ENCODE measurements at places on chromosomes 5 and 9.

- no peak for DNase-seq
Measured at GRCh38 chr9:90827181-90827871, 25.7 kb downstream of the SYK start.

DNA sequence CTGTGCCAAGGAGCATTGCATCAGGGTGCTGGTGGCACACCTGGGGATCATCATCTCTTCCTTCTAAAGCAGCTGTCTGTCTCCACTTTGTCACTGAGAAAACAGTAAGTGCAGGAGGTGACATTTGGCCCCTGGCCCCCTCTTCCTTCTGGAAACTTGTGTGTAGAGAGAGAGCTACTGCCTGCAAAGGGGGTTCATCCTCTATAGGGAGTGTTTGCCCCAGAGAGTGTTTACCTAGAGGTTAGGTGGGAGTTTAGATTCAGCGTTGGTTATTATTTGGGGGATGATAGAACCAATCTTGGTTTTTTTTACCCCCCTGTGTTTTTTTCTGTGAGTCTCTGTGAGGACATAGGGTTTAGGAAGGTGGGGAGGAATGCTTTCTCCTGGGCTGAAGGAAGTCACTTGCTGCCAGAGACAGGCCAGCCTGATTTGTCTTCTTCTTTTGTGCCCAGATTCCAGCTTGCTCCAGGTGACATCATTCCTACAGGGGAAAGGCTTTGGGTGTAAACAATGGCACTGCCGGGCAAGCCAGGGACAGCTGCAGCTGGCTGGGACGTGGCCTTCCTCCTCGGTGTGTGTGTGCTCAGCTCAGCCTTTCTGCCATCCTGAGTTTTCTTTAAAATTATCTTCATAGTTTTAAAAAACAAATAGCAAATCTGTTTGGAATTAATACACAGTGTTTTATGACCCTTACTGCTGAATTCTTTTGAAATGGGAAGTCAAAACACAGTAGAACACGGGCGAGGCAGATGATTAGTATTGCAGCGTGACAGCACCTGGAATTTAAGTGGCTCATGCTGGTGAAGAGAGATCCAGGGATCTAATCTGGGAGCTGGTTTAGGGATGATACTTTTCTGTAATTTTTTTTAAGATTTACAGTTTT, 24.5 kb downstream of the PRRC2B start:
- DNase-seq: peak; percentile 47

DNA sequence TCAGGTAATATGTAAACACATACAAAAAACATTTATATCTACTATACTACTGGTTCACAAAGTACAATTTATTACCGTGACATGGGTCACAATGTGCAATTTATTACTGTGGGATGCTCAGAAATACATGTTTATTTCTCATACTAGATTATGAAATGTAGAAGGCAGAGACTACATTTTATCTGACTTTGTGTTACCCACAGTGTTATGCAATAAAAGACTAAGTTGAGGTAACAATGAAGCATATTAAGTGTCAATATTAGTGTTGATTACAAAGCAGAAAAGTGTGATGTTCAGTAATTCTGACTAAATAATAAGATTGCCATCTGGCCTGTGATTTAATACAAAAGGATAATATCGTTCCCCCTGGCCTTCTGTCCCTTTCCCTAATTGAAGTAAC, 42.4 kb downstream of the CPLANE1 start:
- DNase-seq: no peak

DNA sequence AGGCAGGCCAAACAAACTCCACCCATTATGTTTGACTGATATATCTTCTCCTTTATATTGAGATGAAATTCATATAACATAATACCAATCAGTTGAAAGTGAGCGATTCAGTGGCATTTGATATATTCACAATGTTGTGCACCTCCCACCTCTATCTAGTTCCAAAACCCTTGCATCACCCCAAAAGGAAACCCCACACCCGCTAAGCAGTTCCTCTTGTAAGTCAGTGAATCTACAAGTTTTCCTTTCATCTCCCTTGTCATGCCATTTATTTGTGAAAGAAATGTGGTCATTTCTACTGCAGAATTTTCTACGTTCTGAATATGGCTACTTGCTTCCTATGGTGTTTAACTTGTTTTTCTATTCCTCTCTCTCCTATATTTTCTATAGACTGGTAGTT, 99.4 kb upstream of the PTPN3 start:
- DNase-seq: no peak

- DNase-seq: no peak
Measured at GRCh38 chr9:130898552-130898852, 1.9 kb upstream of the QRFP start.

- DNase-seq: no peak
Measured at GRCh38 chr9:92525306-92525705, 10.5 kb downstream of the ECM2 start.

DNA sequence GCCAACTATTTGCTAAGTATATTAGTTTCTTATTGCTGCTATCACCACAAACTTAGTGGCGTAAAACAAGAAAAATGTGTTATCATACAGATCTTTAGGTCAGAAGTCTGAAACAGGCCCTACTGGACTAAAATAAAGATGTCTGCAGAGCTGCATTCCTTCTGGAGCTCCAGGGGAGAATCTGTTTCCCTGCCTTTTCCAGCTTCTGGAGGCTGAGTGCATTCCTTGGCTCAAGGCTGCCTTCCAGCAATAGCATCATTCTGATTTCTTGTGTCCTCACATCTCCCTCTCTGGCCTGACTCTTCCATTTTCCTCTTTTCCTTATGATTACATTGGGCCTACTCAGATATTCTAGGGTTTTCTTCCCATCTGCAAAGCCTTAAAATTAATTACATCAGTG, 15.9 kb downstream of the MAN2A1 start:
- DNase-seq: no peak

GRCh38 chr5:110956280-110956912, 115.1 kb upstream of the TSLP start:
- DNase-seq: no peak

GRCh38 chr5:95591490-95591901, 28.4 kb upstream of the GPR150 start:
- no peak for DNase-seq

- DNase-seq: peak; percentile 19
Measured at GRCh38 chr5:73564675-73565074, 764 bp downstream of the ANKRA2 start.

GRCh38 chr5:57327561-57328367, 153.9 kb downstream of the GPBP1 start:
- DNase-seq: no peak

GRCh38 chr9:89077519-89077918, 86.3 kb downstream of the S1PR3 start:
- peak; percentile 28 for DNase-seq

DNA sequence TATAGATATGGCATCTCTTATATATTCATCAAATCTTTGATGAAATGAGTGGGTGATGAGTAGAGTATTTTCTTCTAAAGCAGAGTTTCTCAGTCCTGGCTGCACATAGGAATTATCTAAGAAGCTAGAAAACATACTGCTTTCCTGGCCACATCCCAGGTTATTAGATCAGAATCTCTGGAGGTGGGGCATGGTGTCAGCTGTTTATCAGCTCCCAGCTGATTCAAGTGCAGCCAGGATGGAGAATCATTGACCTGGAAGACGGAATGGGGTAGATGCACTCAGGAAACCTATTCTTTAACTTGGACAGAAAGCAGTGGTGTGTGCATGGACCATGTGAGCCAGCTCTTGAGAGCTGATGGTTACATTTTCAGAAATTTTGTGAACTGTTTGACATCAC, 108.1 kb upstream of the IL6ST start:
- no peak for DNase-seq

DNA sequence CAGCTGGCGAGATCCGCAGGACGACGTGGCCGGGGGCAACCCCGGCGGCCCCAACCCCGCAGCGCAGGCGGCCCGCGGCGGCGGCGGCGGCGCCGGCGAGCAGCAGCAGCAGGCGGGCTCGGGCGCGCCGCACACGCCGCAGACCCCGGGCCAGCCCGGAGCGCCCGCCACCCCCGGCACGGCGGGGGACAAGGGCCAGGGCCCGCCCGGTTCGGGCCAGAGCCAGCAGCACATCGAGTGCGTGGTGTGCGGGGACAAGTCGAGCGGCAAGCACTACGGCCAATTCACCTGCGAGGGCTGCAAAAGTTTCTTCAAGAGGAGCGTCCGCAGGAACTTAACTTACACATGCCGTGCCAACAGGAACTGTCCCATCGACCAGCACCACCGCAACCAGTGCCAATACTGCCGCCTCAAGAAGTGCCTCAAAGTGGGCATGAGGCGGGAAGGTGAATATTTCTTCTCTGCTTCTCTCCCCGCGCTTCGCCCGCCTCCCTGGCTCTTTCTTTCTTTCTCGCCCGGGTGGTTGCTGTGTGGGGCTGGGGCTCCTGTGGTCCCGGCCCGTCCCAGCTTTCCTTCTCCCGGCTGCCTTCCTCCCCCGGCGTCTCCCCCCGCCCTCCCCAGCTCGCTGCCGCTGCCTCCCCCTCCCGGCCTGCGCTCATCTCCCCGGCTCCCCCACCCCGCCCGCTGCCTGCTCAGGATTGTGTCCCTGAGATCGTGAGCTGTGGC, 2.2 kb downstream of the NR2F1 start:
- DNase-seq: peak; percentile 38

DNA sequence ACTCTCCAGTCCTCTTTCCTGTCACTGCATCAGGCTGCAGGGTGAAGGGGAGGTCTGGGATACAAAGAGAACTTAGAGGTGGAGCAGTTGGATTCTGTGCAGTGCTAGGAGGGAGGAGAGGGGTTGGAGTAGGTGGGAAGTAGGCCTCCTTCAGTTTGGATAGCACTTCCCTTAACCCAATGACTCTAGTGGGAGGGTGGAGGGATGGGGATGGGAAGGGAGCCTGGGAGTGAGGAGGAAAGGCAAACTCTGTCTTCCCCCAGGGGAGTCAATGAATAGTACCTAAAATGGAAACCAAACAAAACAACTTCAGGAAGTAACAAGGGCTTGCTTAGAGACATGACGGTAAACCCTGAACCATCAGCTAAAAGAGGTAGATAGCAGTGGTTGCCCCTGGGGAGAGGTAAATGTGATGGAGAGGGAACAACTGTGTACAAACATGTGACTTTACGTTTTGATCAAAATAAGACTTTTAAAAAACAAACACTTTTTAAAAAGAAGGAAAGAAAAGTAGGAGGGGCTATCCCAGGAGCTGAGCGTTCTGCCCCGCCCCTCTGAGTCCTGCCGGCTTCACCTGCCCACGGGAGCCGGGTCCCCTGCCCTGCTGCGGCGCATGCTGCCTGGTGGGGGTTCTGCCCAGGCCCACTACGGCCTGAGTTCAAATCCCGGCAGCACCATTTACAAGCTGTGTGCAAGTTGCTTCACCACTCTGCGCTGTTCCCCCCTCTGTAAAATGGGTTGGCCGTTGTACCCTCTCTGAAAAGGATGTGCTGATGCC, 30.9 kb downstream of the GSN start:
- no peak for DNase-seq

DNA sequence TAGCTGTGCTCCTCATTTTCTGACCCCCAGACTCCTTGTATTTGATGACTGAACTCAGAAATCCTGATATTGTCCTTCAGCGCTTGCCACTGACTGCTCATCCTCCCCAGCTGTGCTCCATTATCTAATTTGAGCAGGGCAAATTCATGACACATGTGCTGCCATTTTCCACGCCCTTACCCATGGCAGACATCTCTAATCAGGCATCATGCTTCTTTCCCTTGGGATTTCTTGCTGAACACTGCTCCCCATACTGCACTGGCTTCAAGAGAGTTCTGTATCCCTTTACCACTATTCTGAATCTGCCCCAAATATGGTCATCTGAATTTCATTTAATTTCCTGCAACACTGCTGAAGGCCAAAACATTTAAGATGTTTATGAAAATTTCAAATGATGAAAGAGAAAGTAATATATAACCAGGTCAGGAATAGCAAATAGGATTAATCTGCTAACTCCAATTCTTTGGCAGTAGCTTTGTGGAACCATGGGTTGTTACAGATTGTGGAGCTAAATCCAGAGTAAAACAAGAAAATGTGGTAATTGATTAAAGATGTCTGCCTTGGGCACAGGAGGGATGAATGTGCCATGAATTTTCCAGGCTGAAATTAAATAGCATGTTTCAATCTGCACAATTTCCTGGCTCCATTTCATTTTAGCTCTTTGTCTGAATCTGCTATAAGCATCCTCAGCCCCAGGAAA, 93.6 kb downstream of the CYFIP2 start:
- no peak for DNase-seq

DNA sequence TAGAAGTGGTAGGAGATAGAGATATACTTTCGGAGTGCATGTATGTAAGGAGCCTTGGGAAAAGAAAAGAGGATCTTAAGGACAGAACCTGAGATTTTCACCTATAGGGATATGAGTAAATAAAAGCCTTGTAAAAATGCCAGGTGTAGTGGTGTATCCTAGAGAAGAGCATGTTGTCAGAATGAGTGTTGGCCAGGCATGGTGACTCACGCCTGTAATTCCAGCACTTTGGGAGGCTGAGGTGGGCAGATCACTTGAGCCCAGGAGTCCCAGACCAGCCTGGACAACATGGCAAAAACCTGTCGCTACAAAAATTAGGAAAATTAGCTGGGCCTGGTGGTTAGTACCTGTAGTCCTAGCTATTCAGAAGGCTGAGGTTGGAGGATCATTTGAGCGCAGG, 76.0 kb downstream of the IPO11 start:
- DNase-seq: no peak

GRCh38 chr5:51748647-51749046, 365.4 kb downstream of the ISL1 start:
- DNase-seq: no peak

GRCh38 chr9:106890608-106891007, 27.6 kb downstream of the ZNF462 start:
- no peak for DNase-seq

- DNase-seq: no peak
Measured at GRCh38 chr5:40627706-40628105, 52.0 kb upstream of the PTGER4 start.

DNA sequence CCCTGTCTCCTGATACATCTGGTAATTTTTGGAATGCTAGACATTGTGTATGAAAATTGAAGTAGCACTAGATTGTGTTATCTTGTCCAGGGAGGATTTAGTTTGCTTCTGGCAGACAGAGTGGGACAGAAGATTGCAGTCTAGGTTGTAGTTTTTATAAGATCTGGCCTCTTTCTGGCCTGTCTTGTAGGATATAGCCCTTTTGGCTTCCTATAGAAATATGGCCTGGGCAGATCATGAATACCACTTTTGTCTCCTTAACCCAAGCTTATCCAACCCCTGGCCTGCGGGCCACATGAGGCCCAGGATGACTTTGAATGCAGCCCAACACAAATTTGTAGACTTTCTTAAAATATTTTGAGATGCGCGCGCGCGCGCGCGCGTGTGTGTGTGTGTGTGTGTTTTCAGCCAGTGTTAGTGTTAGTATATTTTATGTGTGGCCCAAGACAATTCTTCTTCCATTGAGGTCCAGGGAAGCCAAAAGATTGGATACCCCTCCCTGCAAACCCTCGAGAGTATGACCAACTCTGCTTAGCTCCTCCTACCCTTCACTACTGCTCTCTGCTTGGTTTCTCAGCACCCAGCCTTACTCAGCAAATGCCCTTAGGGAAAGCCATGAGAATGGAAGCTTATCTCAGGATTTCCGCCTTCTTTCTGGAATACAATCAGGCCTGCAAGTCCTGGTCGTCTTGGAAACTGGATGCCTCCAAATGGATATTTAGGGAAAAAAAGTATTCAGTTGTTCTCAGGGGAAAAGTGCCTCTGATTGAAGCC, 26.5 kb downstream of the ANKRD33B start:
- no peak for DNase-seq

GRCh38 chr5:17365811-17366138, 132.3 kb upstream of the TAF11L2 start:
- DNase-seq: no peak

Measured in lung (tissue), 17 donors.